ENCODE measurements at places on chromosomes 7 and 10. TPM values are rescaled to one million over a fixed set of nuclear protein-coding genes. Genes with fewer than 3 reads are reported as not detected.
A peak's percentile ranks its signal among the peaks of the same experiment; 100 is the strongest.

Gene TFPI2
- total RNA-seq, result 8.7 TPM

Gene ANKRD61
- not detected for total RNA-seq

Gene GCC1
- 20.9 TPM for total RNA-seq

Gene ADAM12
- 361 TPM for total RNA-seq

Gene ABCC2
- 1.8 TPM for total RNA-seq

Gene CYP2C8
- 0.29 TPM for total RNA-seq

Gene TMEM184A
- total RNA-seq, result under 0.01 TPM

Gene TMEM72
- not detected for total RNA-seq

Gene TAS2R41
- not detected for total RNA-seq

GRCh38 chr7:11256501-11256900, 282.8 kb downstream of the PHF14 start:
- no peak for DNase-seq

DNA sequence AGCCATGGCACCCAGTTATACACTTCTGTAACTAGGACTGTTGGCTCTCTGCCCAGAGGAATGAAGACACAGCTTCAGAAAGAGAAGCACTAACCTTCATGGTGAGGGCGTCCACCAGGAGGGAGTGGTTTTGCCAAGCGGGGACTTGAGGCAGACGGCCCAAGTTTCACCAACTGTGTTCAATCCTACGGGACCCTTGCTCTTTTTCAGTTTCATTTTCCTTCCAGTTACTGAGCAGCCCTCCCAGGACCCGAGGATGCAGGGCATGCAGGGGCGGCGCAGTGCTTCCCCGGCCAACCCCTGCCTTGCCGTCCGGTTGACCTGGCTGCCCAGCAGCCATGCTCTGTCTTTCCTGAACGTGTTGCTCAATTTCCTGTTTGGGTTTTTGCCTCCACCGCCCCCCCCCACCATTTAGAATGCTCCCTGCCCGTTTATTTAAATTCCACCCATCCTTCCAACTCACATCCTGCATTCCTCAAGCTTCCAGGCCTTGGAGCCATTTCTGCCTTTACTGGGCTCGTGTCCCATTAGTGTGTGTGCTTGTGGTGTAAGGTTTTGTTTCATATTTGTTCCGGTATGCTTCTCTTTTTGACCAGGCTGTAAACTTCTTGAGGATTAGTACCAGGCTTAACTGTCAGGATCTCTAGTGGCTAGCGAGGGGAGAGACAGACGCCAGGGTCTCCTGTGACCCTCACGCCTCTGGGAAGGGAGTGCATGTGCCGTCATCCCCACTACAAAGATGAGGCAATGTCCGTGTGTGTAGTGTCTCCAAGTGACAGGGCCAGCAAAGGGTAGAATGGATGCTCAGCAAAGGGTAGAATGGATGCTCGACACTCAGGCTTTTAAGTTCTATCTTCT, 31.6 kb downstream of the IL15RA start:
- DNase-seq, result peak; percentile 93

DNA sequence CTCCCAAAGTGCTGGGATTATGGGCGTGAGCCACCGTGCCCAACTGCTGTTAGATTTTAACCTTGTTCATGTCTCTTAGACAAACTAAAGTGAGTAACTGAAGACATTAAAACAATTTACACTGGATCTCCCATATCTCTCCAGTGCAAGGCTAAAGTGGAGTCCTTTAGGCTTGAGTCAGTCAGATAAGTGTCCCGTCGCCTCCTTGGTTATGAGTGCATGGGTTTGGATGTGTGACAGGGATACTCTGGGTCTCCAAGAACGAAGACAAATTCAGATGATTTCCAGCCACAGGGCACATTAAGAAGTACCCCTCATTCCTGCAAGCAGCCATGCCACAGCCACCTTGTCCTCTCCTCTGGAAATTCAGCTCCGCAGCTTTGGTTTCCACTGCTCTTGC, 66.1 kb upstream of the PDZD8 start:
- peak; percentile 14 for DNase-seq

GRCh38 chr10:66827353-66827752, 98.5 kb upstream of the LRRTM3 start:
- DNase-seq, result no peak

GRCh38 chr7:123432601-123433000, 101.8 kb downstream of the IQUB start:
- no peak for DNase-seq

- DNase-seq, result no peak
Measured at GRCh38 chr7:99643464-99643863, 26.7 kb downstream of the ZSCAN25 start.

- no peak for DNase-seq
Measured at GRCh38 chr7:86592185-86592584, 51.5 kb upstream of the GRM3 start.

- no peak for DNase-seq
Measured at GRCh38 chr7:23072922-23073321, 32.7 kb upstream of the KLHL7 start.

DNA sequence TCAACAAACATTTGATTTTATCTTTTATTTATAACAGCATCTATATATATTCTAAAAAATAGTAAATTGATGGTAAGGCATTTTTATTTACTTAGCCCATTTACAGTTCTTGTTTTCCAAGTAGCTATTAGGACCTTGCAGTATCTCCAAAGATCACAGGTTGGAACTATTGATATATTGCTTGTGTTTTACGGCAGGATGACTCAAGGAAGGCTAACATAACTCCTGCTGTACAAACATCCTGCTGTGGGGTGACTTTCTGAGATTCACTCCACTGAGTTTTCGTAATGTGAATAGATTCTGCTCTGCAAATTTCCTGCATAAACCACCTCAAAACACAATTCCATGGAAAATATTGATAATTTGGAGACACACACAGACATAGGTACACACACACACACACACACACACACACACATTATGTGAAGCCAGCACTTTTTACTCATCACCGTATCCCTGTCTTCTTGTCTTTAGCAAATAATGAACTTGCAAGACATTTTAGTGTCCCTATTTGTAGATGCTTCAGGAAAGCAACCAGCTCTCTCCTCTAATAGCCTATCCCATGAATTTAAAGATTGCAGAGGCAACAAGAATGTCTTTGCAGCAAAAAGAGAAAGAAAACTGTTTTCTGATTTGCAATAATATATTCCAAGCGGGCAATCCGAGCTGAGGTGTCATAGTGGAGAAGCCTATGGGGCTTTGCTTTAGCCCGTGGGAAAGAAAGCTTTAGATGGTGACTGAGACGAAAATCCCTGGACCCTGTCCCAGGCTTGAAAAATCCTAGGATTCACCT, 722 bp downstream of the AGR2 start:
- no peak for DNase-seq

- DNase-seq, result peak; percentile 77
Measured at GRCh38 chr7:946256-946996, 8.1 kb downstream of the ADAP1 start.

GRCh38 chr10:101572126-101572525, 15.9 kb downstream of the POLL start:
- DNase-seq, result no peak

- no peak for DNase-seq
Measured at GRCh38 chr7:24764011-24764410, 6.7 kb upstream of the GSDME start.

DNA sequence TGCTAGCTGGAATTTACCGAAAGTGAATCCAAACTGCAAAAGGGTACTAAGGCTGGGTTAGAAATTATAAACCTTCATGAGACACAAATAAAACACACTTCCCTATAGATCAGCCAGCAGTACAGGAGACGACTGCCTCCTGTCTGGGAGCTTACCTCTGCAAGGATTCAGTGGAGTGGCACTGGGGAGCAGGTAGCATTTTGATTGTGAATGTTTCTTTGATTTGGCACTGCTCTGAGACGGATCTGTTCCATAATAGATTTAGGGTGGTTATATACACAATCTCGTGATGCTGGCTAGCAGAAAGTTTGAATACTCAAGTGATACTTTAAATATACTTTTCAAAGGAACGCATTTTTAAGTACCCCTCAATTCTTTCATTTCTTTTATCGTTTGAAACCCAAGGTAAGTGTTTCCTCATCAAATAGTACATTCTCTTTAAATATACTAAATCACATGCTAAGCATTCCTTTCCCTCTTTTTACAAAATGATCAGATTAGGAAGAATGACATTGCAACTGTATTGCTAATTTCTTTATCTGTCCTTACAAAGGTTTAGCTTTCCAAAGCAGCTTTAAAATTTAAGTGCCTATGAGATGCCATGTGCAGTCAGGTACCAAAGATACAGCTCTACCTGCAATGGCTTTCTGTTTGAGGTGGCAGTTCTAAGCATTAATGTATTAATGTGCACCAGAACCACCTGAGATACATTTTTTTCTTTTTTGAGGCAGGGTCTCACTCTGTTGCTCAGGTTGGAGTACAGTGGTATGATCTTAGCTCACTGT, 20.6 kb upstream of the CHCHD3 start:
- no peak for DNase-seq

GRCh38 chr7:20598459-20599309, 16.8 kb upstream of the ABCB5 start:
- peak; percentile 53 for DNase-seq

GRCh38 chr10:119496273-119496672, 46.2 kb downstream of the RGS10 start:
- peak; percentile 34 for DNase-seq

- no peak for DNase-seq
Measured at GRCh38 chr7:89028319-89028718, 232.8 kb upstream of the TEX47 start.

DNA sequence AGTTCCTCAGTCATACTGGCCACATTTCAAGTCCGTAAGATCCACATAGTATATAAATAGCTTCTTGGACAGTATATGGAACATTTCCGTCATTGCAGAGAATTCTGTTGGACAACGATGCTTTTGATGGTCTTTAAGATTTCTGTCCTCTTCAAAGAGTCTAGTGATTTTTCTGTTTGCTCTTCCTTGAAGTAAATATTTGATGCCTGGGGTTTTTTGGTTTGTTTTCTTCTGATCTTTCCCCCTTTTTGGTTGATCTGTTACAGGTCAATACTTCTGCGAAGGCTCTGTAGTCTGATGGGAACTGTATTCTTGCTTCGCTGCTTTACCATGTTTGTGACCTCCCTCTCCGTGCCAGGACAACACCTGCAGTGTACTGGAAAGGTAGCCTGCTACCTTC, 42.3 kb upstream of the VDAC2 start:
- no peak for DNase-seq

GRCh38 chr10:3683560-3683959, 101.4 kb downstream of the KLF6 start:
- no peak for DNase-seq

DNA sequence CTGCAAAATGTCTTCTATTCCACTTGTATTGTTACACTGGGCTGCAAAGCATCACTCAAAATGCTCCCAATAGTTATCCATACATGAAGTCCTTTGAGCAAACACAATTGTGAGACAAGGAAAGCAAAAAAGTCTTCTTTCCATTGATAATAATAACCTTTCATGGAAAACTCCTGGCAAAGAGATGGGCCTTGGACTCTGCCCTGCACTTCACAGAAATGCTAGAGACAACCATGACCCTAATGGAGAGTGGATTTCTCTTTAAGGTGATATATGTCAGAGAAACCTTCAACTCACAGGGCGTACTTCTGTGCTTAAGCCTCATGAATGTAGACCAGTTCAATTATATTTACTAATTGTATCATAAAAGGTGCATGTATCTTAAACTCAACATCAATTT, 19.4 kb downstream of the SLC26A3 start:
- DNase-seq, result no peak

- no peak for DNase-seq
Measured at GRCh38 chr7:45589061-45589460, 14.9 kb downstream of the ADCY1 start.

GRCh38 chr10:30540276-30540675, 89.3 kb downstream of the LYZL2 start:
- DNase-seq, result no peak

- no peak for DNase-seq
Measured at GRCh38 chr10:36676321-36676720, 449.1 kb upstream of the ANKRD30A start.
